ENCODE measurements at places on chromosomes 7 and 10.

DNA sequence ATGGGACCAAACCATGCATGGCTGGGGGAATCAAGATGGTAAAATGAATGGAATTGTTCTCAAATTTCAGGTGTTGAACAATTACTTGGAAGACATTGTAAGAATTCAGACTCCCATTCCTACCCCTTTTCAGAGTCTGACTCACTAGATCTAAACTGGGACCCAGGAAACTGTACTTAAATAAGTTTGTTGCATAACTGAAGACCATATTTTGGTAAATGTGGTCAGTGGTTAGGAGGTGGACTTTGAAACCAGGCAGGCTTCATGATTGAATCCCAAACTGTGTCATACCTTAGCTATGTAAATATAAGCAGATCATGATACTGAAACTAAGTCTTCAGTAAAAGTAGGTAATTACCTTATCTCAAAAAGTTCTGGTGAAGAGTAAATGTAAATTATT, 41.7 kb downstream of the ZWINT start:
- DNase-seq, result no peak

- no peak for DNase-seq
These were observed 91.3 kb downstream of the DYNC2I1 start for GRCh38 chr7:158947627-158948026.

GRCh38 chr10:102652170-102652916, 8.1 kb downstream of the TRIM8 start:
- DNase-seq, result no peak

GRCh38 chr7:116736927-116737715, 65.1 kb downstream of the MET start:
- DNase-seq, result no peak

GRCh38 chr10:129030996-129031843, 435.8 kb upstream of the MGMT start:
- DNase-seq, result no peak

DNA sequence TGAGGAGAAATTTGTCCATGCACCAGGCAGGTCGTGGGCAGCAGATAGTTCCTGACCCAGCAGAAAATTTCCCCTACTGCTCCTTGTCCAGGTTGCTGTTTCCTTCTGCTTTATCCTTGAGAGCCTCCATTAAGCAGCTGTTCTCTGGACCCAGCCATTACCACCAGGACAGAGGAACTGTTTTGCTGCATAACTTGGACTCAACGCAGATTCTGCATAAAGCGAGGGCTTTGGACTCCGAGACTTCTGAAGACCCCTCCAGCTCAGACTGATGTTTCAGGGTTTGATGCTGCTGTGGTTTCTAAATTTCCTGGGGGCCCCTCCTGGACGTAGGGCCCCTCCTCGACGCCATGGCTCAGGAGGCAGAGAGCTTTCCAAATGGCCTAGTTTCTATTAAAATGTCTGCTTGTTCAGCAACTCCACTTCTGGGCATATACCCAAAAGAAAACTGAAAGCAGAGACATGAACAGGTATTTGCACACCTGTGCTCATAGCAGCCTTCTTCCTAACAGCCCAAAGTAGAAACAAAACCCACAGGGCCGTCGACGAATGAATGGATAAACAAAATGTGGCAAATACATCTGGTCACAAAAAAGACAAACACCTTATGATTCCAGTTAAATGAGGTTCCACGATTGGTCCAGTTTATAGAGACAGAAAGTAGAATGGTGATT, 28.3 kb upstream of the LMTK2 start:
- no peak for DNase-seq

- DNase-seq, result no peak
These were observed 10.7 kb upstream of the OGA start for GRCh38 chr10:101828766-101829551.

- DNase-seq, result no peak
These were observed 81.6 kb upstream of the ICA1 start for GRCh38 chr7:8343556-8343955.

DNA sequence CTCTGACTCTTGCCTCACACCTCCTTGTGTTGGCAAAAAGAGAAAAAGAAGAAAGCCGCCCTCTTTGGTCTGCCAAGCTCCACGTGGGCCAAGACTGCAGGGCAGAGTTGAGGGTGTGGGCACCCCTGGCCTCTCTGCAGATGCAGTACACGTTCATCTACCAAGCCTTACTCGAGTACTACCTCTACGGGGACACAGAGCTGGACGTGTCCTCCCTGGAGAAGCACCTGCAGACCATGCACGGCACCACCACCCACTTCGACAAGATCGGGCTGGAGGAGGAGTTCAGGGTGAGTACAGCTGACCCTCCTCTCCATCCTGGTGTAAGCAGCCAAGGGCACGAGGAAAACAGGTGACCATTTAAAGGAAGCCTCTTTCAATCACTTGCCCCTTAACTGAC, 56.1 kb downstream of the MKI67 start:
- DNase-seq, result no peak

GRCh38 chr10:87596351-87596750, 63.3 kb upstream of the PAPSS2 start:
- no peak for DNase-seq

DNA sequence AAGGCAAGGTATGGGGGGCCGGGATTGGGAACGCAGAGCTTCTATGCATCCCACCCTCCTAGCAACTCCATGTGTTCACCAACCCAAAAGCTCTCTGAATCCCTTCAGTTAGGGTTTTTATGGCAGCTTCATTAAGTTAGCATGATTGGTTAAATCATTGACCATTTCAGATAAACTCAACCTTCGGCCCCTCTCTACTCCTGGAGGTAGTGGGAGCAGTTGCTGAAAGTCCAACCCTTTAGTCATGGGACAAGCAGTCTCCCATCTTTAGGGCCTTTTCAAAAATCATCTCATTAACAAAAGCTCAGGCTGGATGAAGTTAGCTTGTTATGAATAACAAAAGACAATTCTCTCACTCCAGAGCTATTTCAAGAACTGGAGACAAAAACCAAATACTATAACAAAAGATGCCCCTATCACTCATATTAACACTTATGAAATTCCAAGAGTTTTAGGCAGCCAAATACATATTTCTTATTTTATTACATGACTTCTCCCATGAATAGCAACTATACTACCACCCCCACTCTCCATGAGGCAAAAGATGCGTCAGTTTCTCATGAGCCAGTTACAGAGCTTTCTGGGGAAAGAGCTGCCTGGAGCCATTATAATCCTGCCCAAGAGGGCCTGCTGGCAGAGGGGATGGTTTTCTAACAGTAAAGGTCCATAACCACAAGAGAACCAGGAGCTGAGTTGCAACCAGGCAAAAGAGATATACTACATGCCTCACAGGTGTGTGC, 44.6 kb downstream of the SLC16A12 start:
- no peak for DNase-seq

DNA sequence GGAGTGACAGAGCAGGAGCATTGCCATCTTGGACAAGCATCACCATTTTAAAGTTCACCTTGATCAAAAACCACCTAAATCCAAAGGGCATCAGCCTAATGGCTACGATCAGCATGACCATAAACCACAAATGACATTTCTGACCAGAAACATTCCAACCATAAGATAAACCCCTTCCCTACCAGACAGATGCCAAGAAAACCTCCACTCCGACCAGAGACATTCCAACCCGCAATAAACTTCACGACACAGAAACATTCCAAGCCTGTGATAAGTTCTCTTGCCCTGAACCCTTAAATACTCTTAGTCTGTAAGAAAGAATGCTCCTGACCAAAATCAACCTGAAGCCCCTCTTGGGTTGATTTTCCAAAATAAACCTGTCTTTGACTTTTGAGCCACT, 606.9 kb downstream of the POM121L12 start:
- DNase-seq, result no peak

DNA sequence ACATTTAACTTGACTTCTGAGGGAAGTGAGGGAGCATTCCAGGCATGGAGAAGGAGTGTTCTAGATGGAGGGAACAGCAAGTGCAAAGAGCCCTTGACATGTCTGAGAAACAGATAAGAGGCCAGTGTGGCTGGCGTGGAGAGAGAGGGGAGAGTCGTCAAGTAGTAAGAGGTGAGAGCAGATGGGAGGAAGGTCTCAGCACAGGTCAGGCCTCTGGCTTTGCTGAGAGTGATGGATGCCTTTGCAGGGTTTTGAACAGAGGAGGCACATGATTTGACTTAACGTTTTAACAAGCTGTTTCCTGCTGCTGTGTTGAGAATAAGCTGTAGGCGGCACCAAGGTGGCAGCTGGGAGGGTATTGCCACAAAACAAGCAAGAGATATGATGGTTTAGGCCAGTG, 97.2 kb downstream of the KAT6B start:
- DNase-seq, result no peak

GRCh38 chr10:92366412-92367021, 75.5 kb downstream of the MARCHF5 start:
- DNase-seq, result no peak

DNA sequence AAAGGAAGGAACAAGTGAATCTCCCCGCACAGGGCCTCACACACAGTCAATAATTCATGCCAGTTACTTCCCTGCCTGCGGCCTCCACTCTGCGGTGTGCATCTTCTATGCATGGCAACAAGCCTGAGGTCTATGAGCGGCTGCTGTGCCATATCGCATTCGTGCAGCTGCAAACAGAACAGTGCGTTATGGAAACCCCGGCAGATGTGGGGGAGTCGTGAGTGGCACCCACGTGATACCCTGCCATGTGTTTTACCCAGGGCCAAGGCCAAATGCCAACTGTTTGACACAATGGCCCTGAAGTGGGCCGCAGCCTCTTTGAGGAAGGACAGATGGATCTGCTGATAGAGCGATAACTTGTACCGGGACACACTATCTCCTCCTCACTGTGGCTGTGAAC, 13.4 kb downstream of the TNS3 start:
- no peak for DNase-seq

DNA sequence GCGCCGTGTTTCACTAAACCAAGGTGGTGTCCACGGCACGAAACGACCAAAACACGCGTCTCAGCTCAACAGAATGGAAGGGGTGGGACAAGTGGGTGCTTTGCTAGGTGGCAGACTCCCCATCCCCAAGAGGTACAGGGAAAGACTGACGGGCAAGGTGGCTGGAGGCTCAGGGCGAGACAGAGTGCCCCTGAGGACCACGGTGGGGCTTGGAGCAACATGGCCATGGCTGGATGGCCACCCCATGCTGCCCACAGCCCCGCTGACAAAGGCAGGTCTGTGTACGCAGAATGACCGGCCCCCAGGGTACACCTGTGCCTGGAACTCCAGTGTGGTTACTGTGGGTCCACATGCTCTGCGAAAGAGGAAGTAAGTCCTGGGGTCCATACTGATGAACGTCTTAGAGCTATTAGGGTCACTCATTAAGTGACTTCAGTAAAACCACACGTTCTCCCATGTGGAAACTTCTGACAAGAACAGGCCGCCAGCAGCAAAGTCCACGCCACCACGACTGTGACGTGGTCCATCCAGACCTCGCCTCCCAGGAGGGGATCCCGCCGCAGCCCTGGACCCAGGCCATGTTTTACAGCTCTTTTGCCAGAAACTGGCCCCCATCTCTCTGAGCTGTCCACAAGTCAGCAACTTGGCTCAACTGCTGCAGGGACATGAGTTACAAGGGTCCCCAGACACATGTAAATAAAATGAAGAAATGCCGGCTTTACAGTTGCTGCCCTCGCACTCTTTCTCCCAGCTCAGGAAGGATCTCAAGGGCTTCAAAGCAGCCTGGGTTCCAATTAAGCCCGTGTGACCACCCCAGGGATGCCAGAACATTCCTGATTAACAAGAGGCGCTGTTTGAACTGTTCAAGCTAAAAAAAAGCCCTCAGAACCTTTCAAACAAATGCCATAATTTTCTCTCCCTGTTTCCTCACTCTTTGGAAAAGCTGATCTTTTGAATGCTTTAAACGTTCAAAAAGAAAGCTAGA, 66.8 kb downstream of the MAD1L1 start:
- no peak for DNase-seq

GRCh38 chr7:141073641-141074161, at the start of gene TMEM178B:
Gene TMEM178B (plus strand): TSS chr7:141074064.
- DNase-seq, result no peak

GRCh38 chr10:29183301-29183945, 105.4 kb upstream of the LYZL1 start:
- no peak for DNase-seq
